ENCODE measurements at places on chromosomes 16 and 17.

GRCh38 chr16:78105517-78105916, 6.1 kb downstream of the WWOX start:
- DNase-seq: no peak

- DNase-seq: no peak
Observed at GRCh38 chr16:70522216-70523075, 908 bp downstream of the COG4 start.

- no peak for DNase-seq
Observed at GRCh38 chr17:32746698-32747097, 130.2 kb downstream of the MYO1D start.

GRCh38 chr17:77546772-77547241, 406.0 kb downstream of the SEC14L1 start:
- no peak for DNase-seq

DNA sequence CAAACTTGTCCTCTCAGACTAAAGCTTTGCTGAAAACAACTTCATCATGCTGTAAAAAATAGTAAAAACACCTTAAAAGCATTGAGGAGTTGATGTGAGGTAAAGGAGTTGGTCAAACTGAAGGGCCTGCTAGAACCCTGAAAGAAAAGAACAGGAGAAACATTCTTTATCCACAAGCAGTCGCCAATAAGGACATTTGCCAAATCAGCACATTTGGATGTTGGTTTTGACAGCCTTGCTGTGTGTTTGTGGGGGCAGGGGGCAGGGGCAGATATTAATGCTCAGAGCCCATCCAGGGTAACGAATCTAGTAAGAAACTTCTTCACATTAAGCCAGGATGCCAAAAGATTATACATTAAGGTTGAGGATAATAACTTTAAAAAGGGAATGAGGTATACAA, 399.9 kb upstream of the ZFHX3 start:
- DNase-seq: no peak

- no peak for DNase-seq
Observed at GRCh38 chr16:55668340-55669281, 12.8 kb downstream of the SLC6A2 start.

DNA sequence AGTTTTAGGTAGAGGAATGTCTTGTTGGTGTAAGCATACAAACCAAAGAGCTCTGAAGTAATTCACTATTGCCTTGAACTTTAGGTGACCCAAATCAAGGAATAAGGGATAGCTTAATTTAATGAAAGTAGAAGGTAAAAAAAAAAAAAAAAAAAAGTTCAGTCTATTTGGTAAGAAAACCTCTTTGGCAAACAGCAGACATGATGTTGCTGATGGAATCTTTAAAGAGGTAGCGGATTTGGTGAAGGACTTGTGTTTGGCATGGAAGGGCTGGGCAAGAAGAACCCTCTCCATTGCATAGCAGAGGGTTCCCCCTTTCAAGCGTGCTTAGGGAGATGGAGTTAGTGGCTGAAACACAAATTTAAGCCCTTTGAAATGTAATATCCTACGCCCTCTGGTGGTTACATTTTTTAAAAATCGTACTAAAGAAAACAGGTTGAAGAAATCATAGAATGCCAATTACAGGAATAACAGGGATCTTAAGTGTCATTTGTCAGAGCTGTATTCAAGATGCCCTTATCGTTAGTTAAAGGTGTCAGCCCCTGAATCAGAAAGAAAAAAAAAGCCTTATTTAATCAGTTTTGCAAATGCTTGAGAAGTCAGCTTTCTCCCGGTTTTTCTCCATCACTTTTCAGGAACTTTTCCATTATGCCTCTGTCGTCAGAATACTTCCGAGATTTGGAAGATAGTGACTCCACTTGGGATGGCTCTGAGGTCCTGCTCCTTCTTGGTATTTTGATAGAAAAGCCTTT, 383.1 kb downstream of the KCNJ2 start:
- DNase-seq: peak; percentile 17

DNA sequence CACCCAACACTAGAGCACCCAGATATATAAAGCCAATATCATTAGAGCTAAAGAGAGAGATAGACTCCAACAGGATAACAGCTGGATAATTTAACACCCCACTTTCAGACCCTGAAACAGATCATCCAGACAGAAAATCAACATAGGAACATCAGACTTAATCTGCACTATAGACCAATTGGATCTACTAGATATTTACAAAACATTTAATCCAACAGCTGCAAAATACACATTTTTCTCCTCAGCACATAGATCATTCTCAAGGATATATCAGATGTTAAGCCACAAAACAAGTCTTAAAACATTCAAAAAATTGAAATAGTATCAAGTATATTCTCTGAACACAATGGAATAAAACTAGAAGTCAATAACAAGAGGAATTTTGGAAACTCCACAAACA, 4.1 kb upstream of the CCL13 start:
- DNase-seq: no peak

Data from neuronal stem cell (in vitro differentiated cells).